Activated effector memory CD4-positive, alpha-beta T cell treated with Interleukin-2 at 50 U/mL for 16 hours (primary cell): ENCODE measurements at places on chromosomes 12 and 14.

- DNase-seq: no peak
Measured at GRCh38 chr12:15787778-15788177, 1.4 kb downstream of the EPS8 start.

- no peak for DNase-seq
Measured at GRCh38 chr12:110613071-110613770, 708 bp upstream of the TCTN1 start.

- DNase-seq: peak; percentile 51
Measured at GRCh38 chr14:24036169-24036962, 15.4 kb upstream of the CARMIL3 start.

GRCh38 chr14:33931461-33931860, 19.4 kb downstream of the EGLN3 start:
- no peak for DNase-seq

- no peak for DNase-seq
Measured at GRCh38 chr14:81342850-81343580, 57.1 kb downstream of the STON2 start.

- DNase-seq: no peak
Measured at GRCh38 chr12:22740656-22741355, 115.8 kb downstream of the ETNK1 start.

DNA sequence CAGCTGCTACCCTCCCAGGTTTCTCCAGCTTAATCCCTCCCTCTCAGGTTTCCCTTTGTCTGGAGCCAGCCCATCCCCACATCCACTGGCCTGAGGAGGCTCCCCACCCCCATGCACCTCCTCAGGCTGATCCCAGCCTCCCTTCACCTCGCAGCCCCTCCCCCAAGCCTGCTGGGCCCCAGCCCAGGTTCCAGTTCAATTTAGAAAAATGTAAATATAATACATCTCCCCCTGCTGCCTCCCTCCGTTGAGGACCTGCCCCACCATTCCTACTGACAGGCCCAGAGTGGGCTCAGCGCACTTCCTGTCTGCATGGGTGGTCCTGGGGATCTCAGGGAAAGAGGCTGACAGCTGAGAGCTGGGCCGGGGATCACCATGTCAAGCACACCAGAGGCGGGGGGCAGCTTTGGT, 155.8 kb downstream of the NTF3 start:
- no peak for DNase-seq

DNA sequence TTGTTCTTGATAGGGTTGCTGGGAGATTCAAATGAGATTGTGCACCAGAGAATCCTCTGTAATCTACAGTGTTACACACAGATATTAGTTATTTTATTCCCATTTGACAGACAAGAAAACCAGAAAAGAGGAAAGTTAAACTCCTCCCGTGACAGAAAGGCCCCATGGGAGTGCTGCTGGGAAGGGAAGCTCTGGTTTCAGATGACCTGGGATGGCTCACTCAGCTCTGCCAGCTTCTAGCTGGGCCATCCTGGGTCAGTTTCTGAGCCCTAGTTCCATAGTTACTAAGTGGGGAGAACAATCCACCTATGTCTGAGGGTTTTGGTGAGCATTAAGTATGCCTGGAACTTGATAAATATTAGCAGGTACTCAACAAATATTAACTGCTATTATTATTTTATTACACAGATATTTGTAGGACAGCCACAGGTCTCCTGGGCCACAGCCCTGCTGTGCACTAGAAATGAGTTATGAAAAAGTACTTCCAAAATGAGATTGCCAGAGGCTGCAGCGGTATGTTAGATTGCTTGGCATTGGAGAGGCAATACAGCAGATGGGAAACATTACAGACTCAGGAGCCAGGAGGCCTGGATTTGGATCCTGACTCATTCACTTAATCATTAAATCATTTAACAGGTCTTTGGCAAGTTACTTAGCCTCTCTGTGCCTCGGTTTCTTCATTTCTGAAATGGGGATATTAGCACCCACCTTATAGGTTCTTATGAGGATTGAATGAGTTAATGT, 47.1 kb upstream of the STON2 start:
- no peak for DNase-seq

DNA sequence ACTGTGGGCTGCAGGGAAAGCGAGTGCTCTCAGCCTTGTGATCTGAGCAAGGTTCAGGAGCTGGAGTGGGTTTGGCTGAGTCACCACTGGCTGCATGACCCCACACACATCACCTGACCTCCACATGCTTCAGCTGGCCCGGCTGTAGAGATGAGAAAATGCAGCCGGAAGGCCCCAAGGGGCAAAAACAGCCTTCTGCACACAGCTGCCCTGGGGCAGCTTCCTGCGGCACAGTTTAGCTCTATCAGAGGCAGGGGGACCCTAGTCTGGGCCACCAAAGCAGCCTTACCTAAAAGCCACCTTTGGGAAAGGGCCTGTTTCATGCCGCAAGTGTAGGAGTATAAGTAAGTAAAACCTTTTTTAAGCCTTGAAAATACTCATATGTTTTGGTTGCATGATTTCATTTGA, 123.3 kb downstream of the SSPN start:
- no peak for DNase-seq

DNA sequence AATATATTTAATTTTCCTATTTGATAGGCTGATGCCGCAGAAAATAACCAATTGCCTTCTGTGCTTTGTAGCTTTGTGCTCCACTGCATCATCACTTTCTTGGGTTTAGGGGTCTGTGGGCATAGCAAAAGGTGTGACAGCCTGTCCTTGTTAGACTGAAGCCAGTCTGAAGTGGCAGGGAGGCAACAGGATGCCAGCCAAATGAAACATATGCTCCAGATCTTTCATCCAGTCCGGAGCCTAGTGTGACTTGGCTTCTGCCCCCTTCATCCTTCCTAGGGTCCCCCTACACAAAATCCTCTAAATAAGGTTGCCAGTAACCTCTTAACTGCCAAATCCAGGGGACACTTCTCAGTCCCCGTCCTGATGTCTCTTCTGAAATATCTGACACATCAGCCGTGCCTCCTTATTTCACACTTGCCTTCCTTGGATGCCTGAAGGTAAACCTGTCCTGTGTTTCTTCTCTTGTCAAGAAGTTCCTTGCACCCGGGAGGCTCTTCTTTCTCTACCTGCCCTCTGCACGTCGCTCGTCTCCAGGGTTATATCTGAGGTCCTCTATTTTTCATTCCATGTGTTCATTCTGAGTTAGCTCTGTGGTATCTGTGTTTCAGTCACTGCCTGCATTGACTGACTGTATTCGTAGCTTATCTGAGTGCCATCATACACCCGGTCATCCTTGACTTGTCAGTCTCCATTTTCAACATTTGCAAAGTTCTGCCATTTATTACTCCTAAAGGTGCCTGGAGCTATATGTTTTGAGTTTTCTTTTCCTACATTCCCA, 47.8 kb downstream of the HMGA2 start:
- no peak for DNase-seq

GRCh38 chr12:64840949-64841717, 16.7 kb downstream of the TBC1D30 start:
- no peak for DNase-seq

DNA sequence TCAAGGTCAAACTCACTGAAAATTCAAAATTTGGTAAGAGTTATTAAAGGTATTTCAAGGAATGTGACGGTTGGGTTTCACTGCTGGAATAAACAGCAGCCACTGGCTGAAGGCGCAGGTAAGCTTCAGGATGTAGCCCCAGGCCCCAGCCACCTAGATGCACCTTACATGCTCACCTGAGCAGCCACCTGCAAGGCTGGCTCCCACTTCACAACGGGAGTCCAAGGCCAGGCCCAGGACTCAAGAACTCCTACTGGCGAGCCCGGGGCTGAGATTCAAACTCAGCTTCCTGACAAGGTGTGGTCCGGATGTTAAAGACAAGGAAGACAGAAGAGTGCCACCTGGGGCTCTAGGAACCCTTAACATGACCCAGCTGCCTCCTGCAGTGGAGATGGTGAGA, 78.4 kb downstream of the ITPK1 start:
- DNase-seq: no peak

GRCh38 chr12:86249276-86249675, 6.9 kb downstream of the MGAT4C start:
- no peak for DNase-seq

GRCh38 chr14:75533791-75534555, 11.7 kb downstream of the BATF start:
- DNase-seq: no peak

GRCh38 chr12:110337912-110338710, 57.1 kb downstream of the ATP2A2 start:
- no peak for DNase-seq

GRCh38 chr12:92629349-92630065, 73.3 kb upstream of the PLEKHG7 start:
- no peak for DNase-seq

DNA sequence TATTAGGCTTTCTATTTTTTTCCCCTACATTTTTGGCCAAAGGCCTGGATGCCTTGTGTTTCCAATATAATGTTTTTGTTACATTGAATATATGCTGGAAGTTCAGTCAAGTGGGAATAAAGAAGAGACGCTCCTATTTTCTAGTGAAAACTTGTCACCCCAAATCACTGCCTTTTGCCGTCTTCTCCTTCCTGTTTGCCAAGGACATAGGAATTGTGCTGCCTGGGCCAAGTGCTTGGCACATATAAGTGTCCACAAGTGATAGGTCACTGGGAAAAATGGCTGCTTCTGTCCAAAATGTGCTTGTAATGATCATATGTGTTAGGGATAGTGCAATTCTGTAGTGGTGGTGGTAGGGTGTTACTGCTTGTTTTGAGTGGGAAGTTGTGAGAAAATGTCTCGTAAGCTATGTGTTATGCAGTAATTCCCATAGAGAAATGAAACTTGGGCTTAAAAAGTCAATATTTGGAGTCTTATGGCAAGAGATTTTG, 11.6 kb upstream of the KCNJ8 start:
- no peak for DNase-seq
